ENCODE measurements at places on chromosomes 1 and 21.
A peak's percentile ranks its signal among the peaks of the same experiment; 100 is the strongest.

GRCh38 chr1:211833174-211833820 is 2.7 kb upstream of the LPGAT1 start:
- DNase-seq: no peak

DNA sequence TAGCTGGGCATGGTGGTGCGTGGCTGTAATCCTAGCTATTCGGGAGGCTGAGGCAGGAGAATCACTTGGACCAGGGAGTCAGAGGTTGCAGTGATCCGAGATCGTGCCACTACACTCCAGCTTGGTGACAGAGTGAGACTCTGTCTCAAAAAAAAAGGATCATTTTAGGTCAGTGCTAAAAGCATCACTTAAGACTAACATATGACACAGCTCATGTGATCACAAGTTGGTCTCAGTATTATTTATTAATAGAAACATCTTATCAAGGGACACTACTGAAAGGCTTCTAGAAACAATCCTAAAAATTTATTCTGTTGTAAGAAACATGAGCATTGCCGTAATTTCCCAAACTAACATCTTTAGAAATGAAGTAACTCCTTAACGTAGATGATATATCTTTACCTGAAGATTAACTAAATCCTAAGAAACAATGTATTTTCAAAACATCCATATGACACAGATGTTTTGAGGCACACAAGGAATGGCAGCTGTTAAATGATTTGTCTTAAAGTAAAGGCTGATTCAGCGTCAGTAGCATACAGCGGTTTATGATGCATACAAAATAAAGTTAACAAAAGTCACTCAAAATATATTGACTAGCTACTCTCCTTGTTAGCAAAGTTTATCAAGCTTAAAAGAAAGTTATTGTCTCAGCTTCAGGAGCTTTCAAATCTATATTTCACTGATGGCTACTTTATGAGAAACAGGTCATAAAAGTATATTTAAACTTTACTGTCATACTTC is 2.6 kb downstream of the NIBAN1 start:
- DNase-seq: no peak

GRCh38 chr1:247172996-247173395 is 1.2 kb upstream of the ZNF124 start:
- DNase-seq: no peak

DNA sequence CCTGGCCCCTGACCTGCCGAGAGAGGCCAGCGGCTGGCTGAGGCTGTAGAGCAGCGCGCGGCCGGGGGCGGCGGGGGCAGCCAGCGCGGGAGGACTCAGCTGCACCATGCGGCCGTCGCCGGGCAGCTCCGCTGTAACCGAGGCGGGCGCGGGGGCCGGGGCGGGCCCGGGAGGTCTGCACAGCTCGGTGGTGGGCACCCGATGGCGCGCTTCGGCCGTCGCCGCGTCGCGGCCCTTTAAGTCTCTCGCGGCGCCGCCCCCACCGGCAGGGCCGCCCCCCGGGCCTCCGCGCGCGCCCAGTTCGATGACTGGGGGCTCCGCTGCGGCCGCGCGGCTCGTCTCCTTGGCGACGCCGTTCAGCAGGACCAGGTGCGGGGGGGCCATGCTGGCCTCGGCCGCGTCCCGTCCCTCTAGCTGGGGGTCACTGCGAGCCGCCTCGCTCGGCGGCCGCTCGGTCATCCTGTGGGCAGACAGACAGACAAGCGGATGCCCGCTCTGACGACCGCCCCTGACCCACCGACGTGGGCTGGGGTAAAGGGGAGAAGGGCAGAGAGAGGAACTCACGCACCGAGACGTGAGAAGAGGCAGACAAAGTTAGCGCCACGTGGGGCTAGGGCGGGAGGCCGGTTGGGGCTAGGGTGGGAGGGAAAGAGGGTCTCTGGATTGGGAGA is 6.5 kb downstream of the TAL1 start:
- DNase-seq: no peak

DNA sequence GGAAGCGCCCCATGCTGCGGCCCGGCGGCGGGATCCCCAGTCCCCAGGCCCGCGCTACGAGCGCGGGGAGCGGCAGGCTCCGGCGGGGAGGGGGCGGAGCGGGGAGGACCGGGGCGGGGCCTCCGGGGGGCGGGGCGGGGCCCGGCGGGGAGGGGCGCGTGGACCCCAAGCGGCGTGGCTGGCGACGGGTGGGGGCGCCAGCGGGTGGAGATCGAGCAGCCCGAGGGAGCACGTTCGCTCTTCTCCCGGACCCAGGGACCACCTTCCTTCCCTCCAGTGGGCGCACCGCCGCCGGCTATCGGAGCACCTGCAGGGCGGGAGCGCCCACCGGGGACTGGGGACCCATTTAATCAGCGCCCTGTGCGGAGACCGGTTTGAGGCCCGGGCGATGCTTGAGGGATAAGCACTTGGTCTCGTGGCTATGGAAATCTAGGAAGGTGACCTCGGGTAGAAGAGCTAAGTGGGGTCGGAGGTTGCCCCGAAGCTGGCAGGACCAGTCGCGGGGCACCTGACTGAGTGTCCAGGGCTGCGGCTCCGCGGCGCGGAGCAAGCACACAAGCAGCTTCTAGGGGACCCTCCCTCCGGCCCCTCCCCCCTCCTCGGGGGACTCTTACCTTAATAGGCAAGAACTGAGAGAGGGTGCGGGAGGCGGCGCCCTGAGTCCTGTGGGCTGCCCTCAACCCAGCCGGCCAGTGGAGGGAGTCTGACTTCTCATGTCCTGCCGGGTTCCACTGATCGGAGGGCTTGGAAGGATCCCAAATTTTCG is at the start of gene TSPAN2:
TSS of gene TSPAN2 (minus strand) at position 84 of the 766 bp plus-strand sequence. CDS start at position 13, 71 bp downstream.
- DNase-seq: peak; percentile 40

DNA sequence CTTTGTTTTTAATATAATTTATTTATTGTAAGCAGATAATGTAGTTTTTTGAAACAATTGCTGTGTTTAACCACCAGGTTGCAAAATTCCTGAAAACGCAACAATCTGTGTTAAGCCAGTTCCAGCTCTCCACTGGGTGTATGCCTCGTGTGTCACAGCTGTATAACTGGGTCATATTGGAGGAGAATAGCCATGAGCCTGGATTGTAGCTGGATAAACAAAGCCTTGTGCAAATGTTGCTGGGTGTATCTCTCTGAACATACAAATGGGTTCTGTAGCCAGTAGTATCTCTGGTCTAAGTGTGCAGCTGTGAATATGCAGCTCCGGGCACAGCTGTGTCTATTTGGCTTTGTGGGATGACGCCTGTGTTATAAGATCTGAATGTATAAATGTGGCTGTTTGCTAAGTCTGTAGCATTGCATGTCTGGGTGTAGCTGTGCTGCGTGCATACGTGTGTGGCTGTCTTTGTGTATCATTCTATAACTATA is 2.8 kb downstream of the TCEA3 start:
- DNase-seq: no peak

DNA sequence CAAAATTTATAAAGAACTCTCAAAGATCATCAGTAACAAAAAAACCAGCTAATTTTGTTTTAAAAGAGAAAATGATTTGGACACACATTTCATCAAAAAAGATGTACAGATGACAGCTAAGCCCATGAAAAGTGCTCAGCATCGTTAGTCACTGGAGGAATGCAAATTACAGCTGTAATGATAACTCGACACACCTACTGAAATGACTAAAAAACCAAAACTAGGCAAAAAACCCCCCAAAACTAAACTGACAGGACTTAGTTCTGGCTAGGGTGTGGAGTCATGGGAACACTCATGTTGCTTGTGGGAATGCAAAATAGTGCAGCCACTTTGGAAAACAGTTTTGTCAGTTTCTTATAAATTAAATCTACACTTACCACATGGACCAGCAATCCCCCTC is 59.5 kb downstream of the CNIH3 start:
- DNase-seq: no peak

DNA sequence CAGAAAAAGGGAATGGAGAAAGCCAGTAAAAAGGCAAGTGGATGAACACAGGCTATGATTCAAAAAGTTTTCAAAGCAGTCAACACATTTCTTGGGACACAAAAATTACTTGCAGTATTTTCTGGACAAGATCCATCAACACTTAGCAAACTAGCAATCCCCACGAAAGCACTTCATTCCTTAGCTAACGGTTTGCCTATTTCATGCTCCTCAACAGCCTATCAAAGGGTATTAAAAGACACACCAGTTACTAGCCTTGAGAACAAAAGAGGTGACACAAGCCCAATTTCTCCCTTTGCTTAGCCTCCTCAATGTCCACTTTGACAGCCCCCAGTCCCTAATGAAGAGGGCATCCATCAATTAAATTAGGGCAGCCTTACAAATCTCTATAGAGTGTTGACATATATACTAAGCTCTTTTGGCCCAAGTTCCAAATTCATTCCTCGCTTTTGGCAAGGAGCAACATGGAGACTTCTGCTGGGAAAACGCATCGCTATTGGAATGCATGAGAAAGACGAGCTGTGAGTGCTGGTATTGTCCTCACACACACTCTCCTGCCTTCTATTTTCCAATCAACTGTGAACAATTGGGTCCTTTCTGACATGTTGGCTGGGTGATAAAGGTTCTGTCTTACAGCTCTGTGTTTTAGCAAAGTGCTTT is 180.0 kb downstream of the TNR start:
- DNase-seq: no peak

DNA sequence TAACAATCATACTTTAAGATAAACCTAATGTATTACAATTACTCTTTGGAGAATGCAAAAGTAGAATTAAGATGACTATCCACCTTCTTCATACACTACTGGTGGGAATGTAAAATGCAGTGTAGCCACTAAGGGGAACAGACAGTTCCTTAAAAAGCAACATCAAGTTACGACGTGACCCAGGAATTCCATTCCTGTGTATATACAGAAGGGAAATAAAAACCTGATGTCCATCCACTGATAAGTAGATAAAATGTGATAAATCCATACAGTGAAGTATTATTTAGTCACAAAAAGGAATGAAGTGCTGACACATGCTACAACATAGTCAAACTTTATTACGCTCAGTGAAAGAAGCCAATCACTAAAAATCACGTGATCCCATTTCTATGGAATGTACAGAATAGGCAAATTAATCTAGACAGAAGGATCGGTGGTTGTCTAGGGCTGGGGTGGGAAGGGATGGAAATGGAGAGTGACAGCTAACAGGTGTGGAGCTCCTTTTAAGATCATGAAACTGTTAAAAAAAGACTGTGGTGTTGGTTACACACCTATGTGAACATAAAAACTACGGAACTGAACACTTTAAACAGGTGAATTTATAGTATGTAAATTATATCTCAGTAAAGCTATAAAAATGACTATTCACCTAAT is 42.1 kb downstream of the NRIP1 start:
- DNase-seq: no peak

- DNase-seq: no peak
Observed at GRCh38 chr1:76463278-76463677, 388.7 kb downstream of the ST6GALNAC3 start.

GRCh38 chr1:112099979-112100378 is 110.5 kb upstream of the KCND3 start:
- no peak for DNase-seq

DNA sequence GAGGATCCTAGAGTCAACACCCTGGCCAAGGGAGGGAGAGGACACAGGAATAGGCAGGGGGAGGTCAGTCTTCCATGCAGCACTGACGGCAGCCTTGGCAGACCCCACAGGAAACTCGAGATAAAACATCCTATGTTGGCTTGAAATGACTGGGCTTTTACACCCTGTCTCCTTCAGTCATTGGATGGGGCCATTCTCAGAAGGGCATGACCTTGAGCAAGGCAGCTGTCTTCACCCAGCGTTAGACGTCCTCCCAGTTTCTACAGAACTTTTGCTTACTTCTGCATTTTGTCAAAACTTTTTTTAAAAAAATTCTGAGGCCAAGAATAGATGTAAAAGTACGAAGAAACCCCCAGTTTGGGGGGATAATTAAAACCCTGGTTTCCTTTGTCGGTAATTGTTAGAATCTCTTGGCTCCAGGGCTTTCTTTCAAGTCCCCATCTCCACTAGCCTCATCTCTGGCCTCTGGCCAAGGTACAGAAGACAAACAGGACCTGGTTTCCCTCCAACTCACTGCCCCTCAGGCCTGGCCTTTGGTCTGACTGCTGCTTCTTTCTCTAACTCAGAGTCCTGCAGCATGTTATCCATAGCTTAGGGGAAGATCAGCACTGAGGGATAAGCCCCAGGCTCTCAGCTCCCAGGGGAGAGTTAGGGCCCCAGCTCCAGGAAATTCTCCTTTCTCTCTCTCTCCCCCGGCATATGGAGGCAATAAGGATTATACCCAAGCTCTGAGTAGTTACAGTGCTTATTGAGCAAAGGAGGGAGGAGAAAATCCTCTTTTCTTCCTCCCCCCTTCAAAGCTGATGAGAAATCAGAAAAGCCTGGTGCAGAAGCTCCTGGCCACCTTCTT is 51.6 kb upstream of the KCND3 start:
- DNase-seq: no peak

GRCh38 chr1:174219606-174220370 is 60.5 kb downstream of the RABGAP1L start:
- no peak for DNase-seq

GRCh38 chr1:53431805-53432565 is 27.2 kb upstream of the DMRTB1 start:
- no peak for DNase-seq

GRCh38 chr1:105655032-105655431 is 1401.4 kb upstream of the PRMT6 start:
- no peak for DNase-seq

- DNase-seq: no peak
Observed at GRCh38 chr1:115225993-115226685, 111.9 kb downstream of the NGF start.

GRCh38 chr1:165240492-165240891 is 116.0 kb downstream of the LMX1A start:
- DNase-seq: no peak

DNA sequence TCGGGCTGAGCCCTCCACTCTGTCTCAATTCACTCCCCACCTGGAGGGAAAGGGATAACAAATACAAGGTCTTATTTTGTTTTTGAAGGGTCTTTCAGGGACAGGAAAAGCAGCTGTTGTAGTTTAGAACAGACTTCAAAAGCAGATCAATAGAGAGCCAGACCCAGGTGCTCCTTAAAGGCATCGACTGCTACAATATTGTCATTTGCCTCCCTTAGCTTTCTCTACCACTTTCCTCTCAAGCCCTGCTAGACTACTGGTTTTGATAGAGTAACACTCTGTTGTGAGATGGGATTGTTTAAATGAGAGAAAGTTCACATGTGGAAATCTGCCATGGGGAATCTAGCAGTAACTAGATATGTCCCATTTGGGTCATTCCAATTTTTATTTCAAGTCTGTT is 24.0 kb downstream of the RGS7 start:
- DNase-seq: no peak

- no peak for DNase-seq
Observed at GRCh38 chr1:87170931-87171598, 157.6 kb upstream of the LMO4 start.

- DNase-seq: no peak
Observed at GRCh38 chr21:44261675-44262295, at the start of gene DNMT3L. Gene DNMT3L (minus strand): TSS chr21:44261897. CDS start chr21:44261259, 638 bp downstream.

DNA sequence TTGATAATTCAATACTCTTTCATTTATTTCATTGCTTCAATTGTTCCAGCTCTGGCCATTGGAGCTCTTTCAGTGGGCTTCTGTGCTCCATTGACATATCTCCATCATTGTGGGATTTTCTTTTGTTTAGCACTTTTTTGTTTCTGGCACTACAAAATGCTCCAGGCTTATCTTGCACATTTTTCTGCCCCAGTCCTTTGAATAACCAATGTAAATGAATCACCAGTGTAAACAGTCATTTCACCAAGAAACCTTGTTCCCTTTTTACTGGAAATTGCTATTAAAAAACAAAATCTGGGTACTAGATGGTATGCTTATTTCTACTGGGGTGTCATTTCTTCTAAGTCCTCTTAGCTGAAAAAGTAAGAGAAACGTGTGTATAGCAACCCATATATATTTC is 173.0 kb upstream of the LYPLAL1 start:
- DNase-seq: no peak
